ENCODE measurements at places on chromosomes 3 and 15. TPM values are rescaled to one million over a fixed set of nuclear protein-coding genes. Genes with fewer than 3 reads are reported as not detected.

Gene ISLR
- total RNA-seq = 0.35 TPM

Gene GPR176
- total RNA-seq = 198 TPM

Gene NPAP1
- total RNA-seq = 0.07 TPM

Gene ST3GAL6
- 6.1 TPM for total RNA-seq

Gene CYP8B1
- not detected for total RNA-seq

Gene COL6A5
- total RNA-seq = not detected

Gene BNC1
- total RNA-seq = 0.99 TPM

Gene KAT2B
- 1.4 TPM for total RNA-seq

Gene NR1I2
- total RNA-seq = 0.28 TPM

Gene GATM
- total RNA-seq = 10.2 TPM

Gene SPTBN5
- 0.84 TPM for total RNA-seq

Gene DGKG
- not detected for total RNA-seq

Gene NSMCE3
- total RNA-seq = 6.8 TPM

Gene RYR3
- 3.4 TPM for total RNA-seq

Gene SYNM
- total RNA-seq = 2.0 TPM

Gene CMTM7
- total RNA-seq = 30.6 TPM

Gene SLCO2A1
- 1.1 TPM for total RNA-seq

Gene ANKRD63
- total RNA-seq = 0.26 TPM

Gene PODXL2
- total RNA-seq = 31.4 TPM

Gene XCR1
- total RNA-seq = not detected

Gene DLEC1
- total RNA-seq = 0.76 TPM

Gene PPARG
- 0.27 TPM for total RNA-seq

Gene FOXL2
- 2.2 TPM for total RNA-seq

Gene SLC6A6
- total RNA-seq = 140 TPM

Gene OR4M2
- total RNA-seq = not detected
